Progenitor cell of endocrine pancreas (in vitro differentiated cells): ENCODE measurements at places on chromosomes 6 and 20.

- DNase-seq = no peak
Measured at GRCh38 chr6:13425943-13426931, 61.2 kb downstream of the GFOD1 start.

- DNase-seq = no peak
Measured at GRCh38 chr6:147382945-147383554, 125.4 kb upstream of the SAMD5 start.

DNA sequence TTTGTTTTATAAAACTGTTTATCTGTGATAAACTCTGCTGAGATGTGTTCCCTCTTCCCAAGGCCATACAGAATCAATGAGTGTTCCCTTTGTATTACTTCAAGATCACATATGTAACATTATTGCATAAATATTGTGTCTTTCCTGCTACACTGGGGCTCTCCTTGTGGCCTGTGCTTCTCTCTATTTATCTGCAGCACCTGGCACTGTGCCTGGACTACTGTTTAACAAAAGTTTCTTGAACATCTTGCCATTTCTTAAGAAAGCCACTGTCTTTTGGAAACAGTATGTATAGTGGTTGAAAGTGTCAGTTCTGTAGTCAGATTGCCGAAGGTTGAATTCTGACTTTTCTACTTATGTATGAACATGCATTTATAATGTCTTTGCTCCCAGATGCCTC, 169.0 kb upstream of the SCGN start:
- DNase-seq = no peak

DNA sequence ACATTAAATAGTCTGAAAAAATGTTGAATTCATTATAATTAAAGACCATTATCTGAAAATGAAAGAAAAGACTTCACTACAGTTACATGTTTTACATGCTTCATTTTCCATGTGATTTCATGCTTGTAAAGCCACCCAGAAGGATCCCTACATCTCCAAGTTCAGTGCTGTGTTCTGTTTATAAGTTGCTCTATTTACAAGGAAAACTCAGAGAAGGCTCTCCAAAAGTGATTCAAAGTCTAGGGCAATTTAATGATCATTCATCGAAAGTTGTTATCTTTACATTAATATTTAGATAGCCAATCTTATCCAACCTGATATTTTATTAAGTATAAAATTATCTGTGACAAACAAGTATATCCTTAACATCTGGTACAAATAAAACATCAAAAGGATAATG, 494.9 kb upstream of the RNF217 start:
- DNase-seq = no peak

GRCh38 chr20:39429726-39430125, 467.6 kb downstream of the DHX35 start:
- no peak for DNase-seq

- no peak for DNase-seq
Measured at GRCh38 chr20:9021216-9021615, 47.7 kb upstream of the PLCB4 start.

DNA sequence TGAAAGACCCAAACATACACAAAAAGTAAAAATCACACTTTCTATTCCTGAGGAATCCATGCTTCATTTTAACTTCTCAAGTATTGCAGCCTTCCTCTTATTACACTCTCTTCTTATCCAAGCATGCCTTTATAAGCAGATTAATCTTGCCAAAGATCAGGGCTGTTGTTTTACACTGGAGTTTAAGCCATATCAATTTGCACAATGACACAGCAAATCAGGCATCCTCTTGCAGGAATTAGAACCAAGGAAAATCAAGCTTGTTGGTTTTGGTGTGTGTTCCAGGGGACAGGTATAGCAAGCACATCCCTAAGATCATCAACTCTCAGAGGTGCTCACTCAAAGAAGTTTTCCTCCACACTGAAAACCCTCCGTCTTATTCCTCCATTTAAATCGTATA, 69.5 kb downstream of the CYP39A1 start:
- DNase-seq = no peak

- DNase-seq = no peak
Measured at GRCh38 chr6:74510878-74511277, 695.0 kb downstream of the COL12A1 start.

GRCh38 chr6:33547499-33547898, 32.6 kb downstream of the BAK1 start:
- no peak for DNase-seq

GRCh38 chr6:87183687-87184086, 28.3 kb downstream of the ZNF292 start:
- no peak for DNase-seq

GRCh38 chr6:85405175-85405852, 44.6 kb upstream of the NT5E start:
- no peak for DNase-seq

DNA sequence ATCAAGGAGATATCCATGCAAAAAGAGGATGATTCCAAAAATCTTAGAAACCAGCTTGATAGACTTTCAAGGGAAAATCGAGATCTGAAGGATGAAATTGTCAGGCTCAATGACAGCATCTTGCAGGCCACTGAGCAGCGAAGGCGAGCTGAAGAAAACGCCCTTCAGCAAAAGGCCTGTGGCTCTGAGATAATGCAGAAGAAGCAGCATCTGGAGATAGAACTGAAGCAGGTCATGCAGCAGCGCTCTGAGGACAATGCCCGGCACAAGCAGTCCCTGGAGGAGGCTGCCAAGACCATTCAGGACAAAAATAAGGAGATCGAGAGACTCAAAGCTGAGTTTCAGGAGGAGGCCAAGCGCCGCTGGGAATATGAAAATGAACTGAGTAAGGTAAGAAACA, 10.1 kb upstream of the SNRNP48 start:
- DNase-seq = no peak

GRCh38 chr6:109060571-109060970, 34.1 kb downstream of the SESN1 start:
- no peak for DNase-seq

- no peak for DNase-seq
Measured at GRCh38 chr6:85404564-85405174, 45.2 kb upstream of the NT5E start.

DNA sequence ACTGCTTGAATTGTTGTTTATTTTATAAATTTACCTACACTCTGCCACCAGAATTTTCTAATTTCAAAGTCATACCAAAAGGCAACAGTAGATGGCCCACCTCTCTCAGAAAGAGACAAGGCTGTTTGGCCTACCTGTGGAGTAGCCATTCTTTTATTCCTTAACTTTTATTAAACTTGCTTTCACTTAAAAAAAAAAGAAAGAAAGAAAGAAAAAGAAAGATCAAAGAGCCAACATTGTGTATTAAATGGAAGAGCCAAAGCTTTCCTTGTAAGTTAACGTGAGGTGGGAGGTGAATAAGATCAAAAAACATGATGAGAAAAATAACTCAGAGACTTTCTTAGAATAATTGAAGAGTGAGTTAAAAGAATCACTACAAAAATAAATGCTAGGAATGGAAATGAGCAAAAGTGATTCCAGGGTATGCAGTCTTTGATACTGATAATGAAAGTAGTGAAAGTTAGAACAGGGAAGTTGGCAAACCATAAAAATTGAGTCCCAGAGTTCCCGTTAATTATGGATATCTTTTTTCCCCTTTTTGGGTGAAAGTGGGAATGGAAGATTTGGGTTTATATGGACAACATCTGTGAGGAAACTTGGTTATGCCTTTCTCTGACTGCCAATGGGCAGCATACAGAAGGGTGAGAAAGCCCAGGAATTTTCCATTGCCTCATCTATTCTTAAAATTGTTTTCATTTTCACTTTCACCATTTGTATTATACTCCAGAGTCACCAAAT, 35.9 kb upstream of the MYB start:
- no peak for DNase-seq

DNA sequence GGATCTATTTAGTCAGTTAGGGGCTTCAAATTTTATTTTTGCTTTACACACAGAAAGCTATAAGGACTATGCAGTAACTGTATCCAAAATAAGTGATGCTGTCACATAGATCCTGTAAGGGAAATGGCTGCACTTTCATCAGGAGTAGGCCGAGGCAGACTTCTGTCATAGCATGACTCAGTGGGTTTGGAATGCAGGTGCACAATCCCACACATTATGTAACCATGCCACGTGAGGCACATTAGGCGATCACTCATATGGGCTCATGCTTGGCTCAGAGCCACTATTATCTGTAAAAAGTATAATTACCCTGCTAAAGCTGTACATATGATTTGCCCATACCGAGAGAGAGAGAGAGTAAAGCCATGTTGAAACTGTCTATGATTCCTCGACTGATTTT, 1189.4 kb upstream of the EYS start:
- no peak for DNase-seq

GRCh38 chr6:160030103-160030502, 61.2 kb downstream of the IGF2R start:
- no peak for DNase-seq

GRCh38 chr6:37617073-37617472, 80.6 kb downstream of the MDGA1 start:
- DNase-seq = no peak

GRCh38 chr6:143755301-143755744, 77.6 kb downstream of the PHACTR2 start:
- DNase-seq = no peak

DNA sequence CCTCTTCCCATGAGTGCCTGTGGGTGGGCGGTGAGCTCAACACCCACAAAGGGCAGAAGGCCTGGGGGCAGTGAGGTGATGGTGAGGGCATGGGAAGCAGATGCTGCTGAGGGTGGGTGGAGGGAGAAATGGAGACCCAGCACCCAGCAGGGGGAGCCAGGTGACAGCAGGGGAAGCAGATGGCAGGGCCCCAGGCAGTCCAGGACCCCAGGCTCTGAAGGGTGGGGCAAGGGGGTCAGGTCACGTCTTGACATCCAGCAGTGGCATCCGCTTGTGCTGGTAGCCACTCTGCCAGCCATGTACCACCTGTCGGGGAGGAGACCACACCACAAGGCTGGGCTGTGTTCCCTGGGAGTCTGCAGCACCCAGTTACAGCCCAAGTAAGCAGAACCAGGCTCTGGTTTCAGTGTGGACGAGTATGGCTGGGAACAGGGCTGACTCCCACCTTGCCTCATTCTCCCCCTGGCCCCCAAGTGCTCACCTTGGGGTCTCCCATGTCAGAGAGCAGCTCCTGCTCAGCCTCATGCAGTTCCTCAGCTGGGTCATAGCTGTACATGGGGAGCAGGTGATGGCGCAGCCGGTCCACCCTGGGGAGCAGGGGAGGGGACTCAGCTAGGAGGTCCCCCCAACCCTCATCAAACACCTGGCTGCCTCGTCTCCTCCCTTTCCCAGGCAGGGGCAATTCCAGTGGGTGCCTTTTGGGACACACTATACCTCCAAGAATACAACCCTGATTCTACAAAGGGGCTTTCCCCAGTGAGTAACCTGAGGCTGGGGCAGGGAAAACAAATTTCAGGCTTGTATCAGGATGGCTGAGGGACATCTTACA, 2.0 kb downstream of the SMIM29 start:
- no peak for DNase-seq

DNA sequence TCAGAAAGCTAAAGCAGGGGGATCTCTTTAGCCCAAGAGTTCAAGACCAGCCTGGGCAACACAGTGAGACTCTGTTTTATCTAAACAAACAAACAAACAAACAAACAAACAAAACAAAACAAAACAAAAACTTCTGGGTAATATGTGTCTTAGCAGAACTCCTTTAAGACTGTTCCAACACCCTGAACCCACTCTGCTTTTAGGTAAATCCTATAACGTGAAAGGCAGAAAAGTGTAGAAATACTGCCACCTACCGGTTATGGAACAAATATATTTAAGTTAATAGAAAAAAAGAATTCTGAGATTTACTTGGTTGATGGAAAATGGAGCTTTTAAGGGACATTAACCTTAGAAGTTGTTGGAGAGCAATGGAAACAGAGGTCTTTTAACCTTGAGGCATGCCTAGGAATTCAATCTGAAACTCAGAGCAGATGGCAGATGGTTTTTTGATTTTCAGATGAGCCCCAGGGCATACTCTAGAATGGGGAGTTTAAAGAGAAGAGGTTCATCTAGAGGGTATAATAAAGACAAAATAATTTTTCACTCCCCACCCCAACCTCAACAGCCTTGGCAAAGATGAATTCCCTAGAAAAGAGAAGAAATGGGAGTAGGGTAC, 38.5 kb downstream of the SOD2 start:
- no peak for DNase-seq

DNA sequence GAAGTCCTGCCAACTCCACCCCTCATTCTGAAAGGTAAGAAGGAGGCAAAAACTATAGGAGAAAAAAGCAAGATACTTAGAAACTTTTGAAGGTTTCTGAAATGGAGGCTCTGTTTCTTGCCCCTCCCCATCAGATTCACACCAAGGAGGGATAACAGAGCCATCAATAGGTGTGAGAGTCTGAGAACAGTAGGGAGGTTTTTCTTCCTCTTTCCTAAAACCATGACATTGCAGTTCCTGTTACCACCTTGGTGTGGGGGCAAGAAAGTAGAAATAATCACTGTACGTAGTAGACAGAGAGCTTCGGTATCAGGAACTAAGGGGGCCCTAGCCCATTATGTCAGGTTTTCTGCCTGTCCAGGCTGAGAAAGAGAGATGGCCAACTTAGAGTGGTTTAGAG, 333.3 kb upstream of the SYNCRIP start:
- no peak for DNase-seq

- DNase-seq = no peak
Measured at GRCh38 chr6:47727391-47727790, 29.0 kb downstream of the ADGRF4 start.

GRCh38 chr20:41002842-41003142, 25.8 kb upstream of the TOP1 start:
- no peak for DNase-seq

DNA sequence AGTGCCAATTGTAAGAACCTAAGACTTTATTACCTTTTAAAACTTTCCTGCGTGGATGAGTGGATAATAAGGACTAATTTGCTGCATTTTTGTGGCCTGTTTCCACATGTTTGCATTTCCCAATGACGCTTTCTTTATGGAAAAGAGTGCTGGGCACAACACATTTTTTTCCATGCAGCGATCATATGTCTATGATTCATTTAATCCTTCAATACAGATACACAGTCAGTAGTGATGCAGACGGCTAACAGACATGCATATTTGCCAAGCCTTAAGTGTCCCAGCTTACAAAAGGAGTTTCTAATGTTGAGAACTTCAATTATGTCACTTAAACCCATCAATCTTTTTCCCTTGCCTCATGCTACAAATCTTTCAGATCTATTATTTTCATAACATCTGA, 239.8 kb upstream of the PREP start:
- DNase-seq = no peak

GRCh38 chr6:148851683-148852556, 105.1 kb downstream of the UST start:
- no peak for DNase-seq

GRCh38 chr20:51400051-51400926, 142.2 kb downstream of the NFATC2 start:
- no peak for DNase-seq

DNA sequence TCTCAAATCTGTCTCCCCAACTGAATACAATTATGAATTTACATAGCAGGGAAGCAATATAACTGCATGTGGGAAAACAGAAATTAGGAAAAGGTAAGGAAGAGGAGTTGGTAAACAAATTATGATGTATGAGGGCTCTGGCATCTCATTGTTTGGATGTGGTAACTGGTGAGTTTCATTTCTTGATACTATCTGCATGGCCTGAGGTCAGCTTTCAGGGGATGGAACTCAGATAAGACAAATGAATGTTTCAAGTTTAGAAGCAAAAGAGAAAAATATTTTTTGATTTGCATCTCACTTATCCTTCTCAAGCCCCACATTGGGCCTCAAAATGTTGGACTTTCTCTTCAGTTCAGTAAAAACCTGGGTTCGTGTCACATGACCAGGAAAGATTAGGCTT, 302.2 kb upstream of the GJE1 start:
- DNase-seq = no peak
